ENCODE measurements at places on chromosomes 6 and 20.

DNA sequence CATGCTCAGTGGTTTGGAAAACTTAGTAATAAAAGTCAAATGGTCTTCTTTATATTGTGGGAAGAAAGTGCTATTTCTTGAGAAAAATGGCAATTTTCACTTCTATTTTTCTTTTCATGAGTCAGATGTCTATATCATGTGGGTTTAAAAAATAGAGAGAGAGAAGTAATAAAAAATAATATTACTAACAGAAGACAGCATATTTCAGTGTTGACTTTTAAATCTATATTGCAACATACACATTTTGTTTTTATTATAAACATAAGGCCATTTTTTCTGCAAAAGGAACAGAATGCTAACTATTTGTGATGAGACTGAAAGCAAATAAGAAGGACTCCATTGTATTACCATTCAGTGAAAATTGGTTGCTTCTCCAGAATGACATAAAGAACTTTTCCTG lies 135.1 kb upstream of the CNR1 start:
- no peak for DNase-seq

- no peak for DNase-seq
These were observed 31.0 kb upstream of the PTCHD4 start for GRCh38 chr6:48141975-48142374.

DNA sequence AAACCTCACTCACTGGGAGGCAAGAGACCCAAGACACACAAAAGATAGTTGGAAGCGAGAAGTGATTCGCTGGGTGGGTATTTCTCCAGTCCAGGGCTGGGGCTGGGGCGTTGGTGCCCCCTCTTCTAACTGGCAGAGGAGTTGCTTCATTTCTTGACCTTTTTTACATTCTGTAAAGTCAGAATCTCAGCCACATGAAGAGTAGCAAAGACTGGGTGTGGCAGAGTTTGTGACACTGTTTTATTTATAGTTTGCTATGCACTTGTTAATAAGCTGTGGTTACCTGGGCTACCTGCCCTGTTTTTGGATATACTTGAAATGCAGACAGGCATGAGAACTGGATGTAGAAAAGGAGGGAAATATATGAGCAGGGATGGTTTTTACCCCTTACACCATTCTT lies 42.3 kb downstream of the IL20RA start:
- no peak for DNase-seq

GRCh38 chr6:28597924-28598722 lies 72.4 kb downstream of the GPX5 start:
- no peak for DNase-seq

- no peak for DNase-seq
These were observed 46.7 kb downstream of the RGS17 start for GRCh38 chr6:153084393-153084792.

DNA sequence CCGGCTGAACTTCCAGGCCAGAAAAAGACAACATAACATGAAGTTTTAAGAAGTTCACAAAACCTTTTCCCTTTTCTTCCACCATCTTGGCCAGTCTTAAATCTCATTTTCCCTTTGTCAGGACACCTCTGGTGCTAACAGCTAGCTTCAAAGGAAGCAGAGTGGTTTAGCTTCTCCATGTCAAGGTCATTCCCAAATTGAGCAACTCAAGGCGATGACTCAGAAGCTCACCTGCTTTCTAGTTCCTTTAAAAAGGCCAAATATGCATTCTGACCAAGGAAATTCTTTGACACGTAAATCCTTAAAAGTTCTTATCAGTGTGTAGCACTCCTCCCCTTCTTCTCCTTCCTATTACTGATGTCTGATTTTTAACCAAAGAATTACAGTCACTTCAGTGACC lies 69.6 kb upstream of the VGLL2 start:
- DNase-seq = no peak

DNA sequence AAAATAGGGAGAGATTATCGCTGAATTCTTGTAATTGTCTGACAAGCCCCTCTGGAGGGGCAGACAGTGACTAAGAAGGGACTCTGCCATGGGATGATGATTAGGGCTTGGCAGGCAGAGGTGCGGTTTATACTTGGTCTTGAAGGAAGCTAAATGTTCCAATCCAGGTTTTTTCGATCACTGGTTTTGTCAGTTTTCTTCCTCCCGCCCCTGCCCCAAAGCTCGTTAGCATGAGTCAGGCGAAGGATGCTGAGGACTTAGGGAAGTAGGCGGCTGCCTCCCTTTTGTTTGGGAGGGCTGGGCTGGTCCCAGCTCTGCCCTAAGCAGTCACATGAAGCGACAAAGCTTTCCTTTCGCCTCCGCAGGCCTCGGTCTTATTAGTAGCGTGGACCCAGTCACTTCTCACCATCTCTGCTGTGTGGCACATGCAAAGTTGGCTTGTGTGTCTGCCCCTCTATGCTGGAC lies 314.2 kb downstream of the CDC5L start:
- no peak for DNase-seq

GRCh38 chr20:9741996-9742395 lies 96.9 kb downstream of the PAK5 start:
- no peak for DNase-seq

DNA sequence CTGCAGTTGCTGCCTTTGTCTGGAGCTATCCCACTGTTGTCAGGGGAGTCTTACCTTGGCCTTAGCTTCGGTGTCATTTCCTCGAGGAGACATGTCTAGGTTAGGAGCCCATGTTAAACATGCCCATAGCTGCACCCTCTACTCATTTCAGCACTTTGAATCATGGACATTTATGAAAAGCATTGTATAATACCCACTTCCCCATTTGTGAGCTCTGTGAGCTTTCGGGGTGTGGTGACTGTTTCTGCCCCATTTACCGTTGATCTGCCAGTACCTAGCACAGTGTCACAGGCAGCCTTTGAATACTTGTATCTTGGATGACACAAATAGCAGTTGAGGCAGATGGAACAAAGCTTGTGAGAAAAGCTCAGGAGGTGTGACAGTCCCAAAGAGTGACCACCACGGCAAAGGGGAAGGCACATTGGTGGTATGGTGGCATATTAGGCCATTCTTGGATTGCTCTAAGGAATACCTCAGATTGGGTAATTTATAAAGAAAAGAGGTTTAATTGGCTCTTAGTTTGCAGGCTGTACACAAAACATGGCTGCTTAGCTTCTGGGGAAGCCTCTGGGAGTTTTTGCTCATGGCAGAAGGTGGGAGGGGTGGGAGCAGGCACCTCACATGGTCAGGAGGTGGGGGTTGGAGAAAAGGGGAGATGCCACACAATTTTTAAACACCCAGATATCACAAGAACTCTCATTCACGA lies 42.0 kb downstream of the JARID2 start:
- no peak for DNase-seq

DNA sequence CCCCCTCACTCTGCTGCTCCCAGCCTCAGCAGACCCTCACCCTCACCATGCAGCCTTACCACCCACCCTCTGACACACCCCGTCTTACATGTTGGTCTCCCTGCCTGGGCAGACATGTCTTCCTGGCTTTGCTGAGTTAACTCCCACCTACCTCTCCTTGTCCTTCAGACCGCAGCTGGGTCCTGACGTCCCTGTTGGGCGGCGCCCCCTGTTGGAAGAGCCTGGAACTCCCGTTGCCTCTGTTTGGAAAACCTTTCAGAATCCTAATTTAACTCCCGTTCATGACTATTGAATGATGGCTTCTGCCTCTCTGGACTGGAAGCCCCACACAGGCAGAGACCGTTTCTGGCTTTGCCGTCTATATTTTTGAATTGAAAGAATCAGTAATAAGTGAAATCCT lies 245.1 kb downstream of the MYLK4 start:
- DNase-seq = no peak

DNA sequence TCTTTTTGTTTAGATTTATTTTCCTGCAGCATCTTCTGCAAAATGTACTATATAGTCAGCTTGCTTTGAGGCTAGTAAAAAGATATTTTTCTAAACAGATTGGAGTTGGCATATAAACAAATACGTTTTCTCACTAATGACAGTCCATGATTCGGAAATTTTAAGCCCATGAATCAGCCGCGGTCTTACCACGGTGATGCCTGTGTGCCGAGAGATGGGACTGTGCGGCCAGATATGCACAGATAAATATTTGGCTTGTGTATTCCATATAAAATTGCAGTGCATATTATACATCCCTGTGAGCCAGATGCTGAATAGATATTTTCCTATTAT lies 3.2 kb downstream of the FOXC1 start:
- DNase-seq = no peak

- no peak for DNase-seq
These were observed 7.3 kb downstream of the RAET1E start for GRCh38 chr6:149890629-149891045.

GRCh38 chr6:103570431-103570830 lies 1289.3 kb downstream of the HACE1 start:
- DNase-seq = peak; percentile 15

Data from LNCaP clone FGC (cell line).